ENCODE measurements at places on chromosomes 7 and 10.
A peak's percentile ranks its signal among the peaks of the same experiment; 100 is the strongest.

- DNase-seq, result no peak
These were observed 23.8 kb downstream of the LRRC27 start for GRCh38 chr10:132355754-132356153.

DNA sequence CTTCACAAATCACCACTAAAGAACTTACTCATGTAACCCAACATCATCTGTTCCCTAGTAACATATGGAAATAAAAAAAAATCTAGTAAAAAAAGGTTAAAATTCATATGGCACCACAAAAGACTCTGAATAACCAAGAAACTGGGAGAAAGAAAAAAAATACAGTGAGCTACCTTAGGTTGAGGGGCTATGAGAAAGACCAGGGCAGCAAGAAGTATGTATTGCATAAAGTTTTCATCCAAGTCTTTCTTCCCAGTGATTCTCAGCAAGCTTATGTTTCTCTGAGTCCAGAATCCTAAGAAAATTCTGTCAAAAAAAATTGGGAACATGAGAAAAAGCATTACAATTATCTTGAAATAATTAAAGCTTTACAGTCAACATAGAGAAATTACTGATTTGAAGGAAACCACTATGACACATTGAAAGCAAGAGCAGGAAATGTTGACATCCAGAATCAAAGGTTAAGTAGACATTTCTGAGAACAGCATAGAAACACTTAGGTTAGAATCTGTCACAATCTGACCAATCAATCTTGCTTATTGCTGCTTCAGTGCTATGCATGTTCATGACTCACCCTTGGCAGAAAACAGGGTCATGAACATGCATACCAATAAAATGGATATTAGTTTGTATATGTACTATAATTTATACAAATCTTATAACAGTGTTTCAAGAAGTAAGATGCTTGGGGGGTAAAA is 494.0 kb upstream of the POT1 start:
- DNase-seq, result no peak

GRCh38 chr7:77188731-77189437 is 10.7 kb downstream of the FGL2 start:
- no peak for DNase-seq

GRCh38 chr7:41491308-41491707 is 211.6 kb downstream of the INHBA start:
- DNase-seq, result no peak

DNA sequence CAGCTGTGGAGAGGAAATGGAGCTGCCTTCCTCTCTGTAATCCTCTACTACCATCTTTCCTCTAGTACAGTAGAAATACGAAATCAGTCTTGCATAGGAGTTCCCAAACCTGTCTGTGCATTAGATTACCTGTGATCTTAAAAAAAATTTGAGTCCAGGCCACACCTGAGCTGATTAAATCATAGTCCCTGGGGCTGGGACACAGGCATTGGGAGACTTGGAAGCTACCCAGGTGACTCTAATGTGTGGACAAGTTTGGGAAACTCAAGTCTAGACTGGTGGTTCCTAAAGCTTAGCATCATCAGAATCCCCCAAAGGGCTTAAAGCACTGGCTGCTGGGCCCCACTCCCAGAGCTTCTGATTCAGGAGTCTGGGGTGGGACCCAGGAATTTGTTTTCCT is 152.7 kb upstream of the GLI3 start:
- no peak for DNase-seq

DNA sequence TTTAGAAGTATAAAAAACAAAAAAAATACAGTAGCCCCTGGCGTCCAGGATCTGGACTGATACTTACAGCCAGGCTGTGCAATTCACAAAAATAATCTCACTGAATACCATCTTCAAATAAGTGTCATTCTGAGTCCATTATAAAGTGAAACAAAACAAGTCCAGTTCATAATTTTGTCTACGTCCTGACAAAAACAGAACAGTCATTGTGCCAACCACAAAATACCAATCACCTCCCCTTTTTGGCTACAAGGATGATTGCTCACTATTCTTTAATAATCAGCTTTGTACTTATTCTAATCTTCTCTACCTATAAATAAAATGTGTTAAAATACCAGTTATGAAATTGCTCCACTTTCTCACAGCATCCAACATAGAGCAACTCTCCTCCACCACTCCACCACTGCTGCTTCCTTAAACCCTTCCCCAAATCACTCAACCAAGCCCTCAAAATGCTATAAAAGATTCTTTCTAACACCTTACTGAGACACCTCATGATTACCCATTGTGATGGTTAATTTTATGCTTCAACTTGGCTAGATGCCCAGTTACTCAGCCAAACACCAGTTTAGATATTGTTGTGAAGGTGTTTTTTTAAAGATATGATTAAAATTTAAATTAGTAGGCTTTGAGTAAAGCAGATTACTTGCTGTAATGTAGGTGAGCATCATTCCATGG is 479.8 kb upstream of the SEMA3A start:
- no peak for DNase-seq

- DNase-seq, result no peak
These were observed 200.9 kb downstream of the FAM107B start for GRCh38 chr10:14573666-14574261.

GRCh38 chr7:105935250-105935649 is 27.8 kb upstream of the CDHR3 start:
- DNase-seq, result no peak

GRCh38 chr10:22434521-22434920 is 89.2 kb downstream of the SPAG6 start:
- no peak for DNase-seq

DNA sequence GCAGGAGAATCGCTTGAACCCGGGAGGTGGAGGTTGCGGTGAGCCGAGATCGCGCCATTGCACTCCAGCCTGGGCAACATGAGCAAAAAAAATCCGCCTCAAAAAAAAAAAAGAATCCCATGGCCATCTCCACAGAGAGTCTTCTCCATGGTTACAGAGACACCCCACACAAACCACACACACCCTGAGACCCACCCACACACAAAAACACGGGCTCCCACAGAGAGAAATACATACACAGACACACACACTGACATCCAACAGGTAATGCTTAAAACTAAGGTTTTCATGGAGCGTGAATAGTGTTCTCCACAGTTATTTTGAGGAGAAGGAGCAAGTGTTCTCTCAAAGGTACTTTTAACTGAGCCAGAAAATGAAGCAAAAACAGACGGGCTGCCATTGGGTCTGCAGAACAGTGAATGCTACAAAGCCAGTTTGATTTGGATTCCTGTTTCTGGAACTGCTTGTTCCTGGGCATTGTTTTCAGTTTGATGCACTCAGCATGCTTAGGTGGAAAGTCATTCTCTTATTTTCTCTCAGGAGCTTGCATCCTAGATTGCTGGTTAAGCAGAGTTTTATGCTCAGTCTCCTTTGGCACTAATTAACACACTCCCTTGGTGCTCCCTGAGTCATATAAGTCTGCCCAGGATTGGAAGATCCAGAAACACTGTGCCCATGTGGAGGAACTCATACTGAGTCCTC is 15.4 kb downstream of the AHCYL2 start:
- DNase-seq, result no peak

- no peak for DNase-seq
These were observed 23.7 kb downstream of the ATAD1 start for GRCh38 chr10:87794285-87794684.

DNA sequence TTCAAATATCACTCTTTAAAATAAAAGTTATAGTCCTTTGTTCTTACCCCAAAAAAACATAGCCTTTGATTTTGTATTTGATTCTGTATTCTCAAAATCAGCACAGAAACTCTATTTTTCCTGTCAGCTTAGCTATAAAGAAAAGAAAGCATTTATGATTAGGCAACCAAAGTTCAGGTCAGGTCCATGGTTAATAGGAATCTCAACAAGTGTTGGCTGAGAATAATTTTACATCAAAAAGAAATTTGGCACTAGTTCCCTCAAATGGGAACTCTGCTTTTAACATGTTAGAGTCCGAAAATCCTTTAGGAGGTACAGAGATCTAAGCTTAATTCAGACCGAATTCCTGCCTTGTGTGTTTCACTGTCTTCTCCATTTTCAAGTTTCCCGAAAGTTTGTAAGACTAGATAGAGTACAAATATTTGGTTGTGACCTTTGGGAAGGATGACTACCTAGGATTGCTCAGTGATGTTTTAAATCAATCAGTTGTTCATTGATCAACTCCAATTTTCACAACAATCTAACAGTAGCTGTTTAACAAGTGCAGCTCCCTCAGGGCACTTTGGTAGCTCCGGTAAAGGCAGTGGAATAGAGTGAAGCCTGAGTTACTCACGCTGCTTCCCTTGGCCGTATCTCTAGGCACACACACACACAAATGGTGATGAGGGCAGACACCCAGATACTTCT is 8.8 kb upstream of the ENO4 start:
- DNase-seq, result no peak

- DNase-seq, result no peak
These were observed 787.4 kb downstream of the PHTF2 start for GRCh38 chr7:78585980-78586379.

- peak; percentile 28 for DNase-seq
These were observed 45.8 kb upstream of the SKAP2 start for GRCh38 chr7:26910221-26910620.

GRCh38 chr7:133746847-133747246 is 380.3 kb upstream of the LRGUK start:
- DNase-seq, result no peak

GRCh38 chr7:27991006-27991528 is 189.5 kb downstream of the JAZF1 start:
- DNase-seq, result no peak

GRCh38 chr7:124652237-124652636 is 113.4 kb downstream of the GPR37 start:
- DNase-seq, result no peak

DNA sequence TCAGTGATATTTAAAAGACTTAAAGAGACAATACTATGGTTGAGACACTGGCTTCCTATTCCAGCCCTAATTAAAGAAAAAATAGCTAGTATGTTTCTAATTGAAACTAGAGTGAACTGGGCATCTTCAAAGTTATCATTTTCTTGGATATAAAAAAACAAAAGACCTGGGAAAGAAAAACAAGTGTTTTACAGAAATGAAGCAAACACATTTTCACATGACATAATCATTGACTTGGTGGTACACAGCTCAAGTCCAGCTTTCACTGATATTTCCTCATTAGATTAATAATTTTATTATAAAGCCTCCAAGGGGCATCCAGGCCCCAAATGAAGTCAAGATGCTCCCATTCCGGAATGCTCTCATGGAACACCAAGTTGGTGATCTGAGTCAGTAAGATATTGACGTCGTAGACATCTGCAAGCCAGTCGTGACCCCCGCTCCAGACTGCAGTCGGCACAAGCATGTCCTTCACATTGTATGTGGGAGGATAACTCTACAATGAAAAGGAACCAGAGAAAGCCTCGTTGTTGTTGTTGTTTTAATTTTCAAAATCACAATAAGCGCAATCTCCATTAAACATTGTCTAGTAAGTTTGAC is 7.5 kb upstream of the CH25H start:
- no peak for DNase-seq

- no peak for DNase-seq
These were observed 698.2 kb downstream of the REEP3 start for GRCh38 chr10:64219271-64220025.

DNA sequence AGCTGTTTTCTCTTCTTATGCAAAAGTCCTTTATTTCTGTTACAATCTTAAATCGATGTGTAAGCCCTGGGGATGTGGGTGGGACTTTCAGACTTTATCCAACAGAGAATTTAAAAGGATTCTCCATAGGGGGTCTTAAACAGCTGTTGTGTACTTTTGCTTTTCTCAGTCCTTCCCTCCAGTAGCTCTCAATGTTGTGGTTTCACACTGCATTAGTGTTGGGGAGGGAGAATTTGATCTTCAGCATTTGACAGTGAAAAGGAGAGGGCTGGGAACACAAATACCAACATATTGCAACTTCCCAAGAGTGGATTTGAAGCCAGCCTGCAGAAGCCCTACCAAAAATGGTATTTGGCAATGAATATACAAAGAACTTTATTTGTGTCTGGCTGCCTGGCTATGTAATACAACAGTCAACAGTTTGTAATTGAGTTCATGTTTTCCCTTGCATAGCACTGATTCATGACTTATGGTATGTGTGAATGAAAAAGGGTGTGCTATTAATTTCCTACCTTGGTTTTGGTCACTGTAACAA is 80.1 kb upstream of the CAPZA2 start:
- DNase-seq, result no peak

- DNase-seq, result no peak
These were observed 512.9 kb downstream of the GFRA1 start for GRCh38 chr10:115760131-115760530.

- DNase-seq, result no peak
These were observed 801.9 kb upstream of the IGFBP3 start for GRCh38 chr7:46723003-46723402.

- no peak for DNase-seq
These were observed 3.3 kb downstream of the ZNF503 start for GRCh38 chr10:75398200-75398691.

GRCh38 chr7:129902788-129903422 is 49.9 kb downstream of the UBE2H start:
- DNase-seq, result no peak

DNA sequence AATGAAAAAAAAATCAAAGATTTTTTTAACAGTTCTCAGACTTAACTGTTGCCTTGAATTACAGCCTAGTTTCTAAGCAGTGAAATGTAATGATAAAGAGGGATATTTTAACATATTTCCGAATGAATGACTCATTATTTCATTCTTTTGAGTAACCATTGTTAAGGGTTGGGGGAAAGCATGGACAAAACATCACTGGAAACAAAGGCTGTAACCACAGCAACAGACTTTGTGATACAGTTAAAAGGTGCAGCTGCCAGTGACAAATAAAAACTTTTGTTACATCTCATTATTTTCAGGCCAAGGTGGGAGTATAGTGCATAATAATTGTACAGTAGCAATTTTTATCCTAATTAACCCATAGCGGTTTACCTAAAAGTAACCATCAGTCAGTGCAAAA is 172.6 kb downstream of the LRRTM3 start:
- DNase-seq, result no peak

GRCh38 chr7:135957627-135958026 is 19.5 kb downstream of the MTPN start:
- no peak for DNase-seq

- no peak for DNase-seq
These were observed 97.0 kb downstream of the LRMDA start for GRCh38 chr10:75528392-75528791.

GRCh38 chr10:5292196-5292735 is 72.5 kb upstream of the UCN3 start:
- no peak for DNase-seq

DNA sequence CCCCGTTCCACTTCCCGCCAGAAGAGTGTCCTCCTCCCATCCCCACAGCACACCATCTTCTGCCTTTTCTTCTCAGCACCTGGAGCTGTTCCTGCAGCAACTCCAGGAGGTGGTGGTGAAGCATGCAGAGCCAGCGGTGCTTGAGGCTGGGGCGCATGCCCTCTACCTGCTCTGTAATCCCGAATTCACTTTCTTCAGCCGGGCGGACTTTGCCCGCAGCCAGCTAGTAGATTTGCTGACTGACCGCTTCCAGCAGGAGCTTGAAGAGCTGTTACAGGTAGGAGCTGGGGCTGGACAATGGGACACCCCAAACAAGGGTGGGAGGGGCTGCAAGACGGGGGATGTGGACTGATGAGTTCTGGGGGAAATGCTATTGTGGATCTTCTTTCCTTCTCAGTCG is 19.1 kb upstream of the PVRIG start:
- DNase-seq, result no peak

GRCh38 chr10:80860719-80861118 is 323.0 kb downstream of the SH2D4B start:
- no peak for DNase-seq
